ENCODE measurements at places on chromosomes 7 and 10. TPM values are rescaled to one million over a fixed set of nuclear protein-coding genes. Genes with fewer than 3 reads are reported as not detected.

The BTBD16 gene
- total RNA-seq, result not detected

The PLXNA4 gene
- 0.14 TPM for total RNA-seq

The ERCC6 gene
- total RNA-seq, result 27.8 TPM

The NPSR1 gene
- not detected for total RNA-seq

The HOGA1 gene
- not detected for total RNA-seq

The DRGX gene
- total RNA-seq, result not detected

The AKR1B15 gene
- not detected for total RNA-seq

The NPVF gene
- total RNA-seq, result not detected

The SFMBT2 gene
- 101 TPM for total RNA-seq

The IQCE gene
- total RNA-seq, result 11.6 TPM

The PANK1 gene
- 10.5 TPM for total RNA-seq

The CLCN1 gene
- total RNA-seq, result not detected

The TRIM74 gene
- 0.78 TPM for total RNA-seq

The SPDYE16 gene
- 0.36 TPM for total RNA-seq

The WNT8B gene
- not detected for total RNA-seq

The TMEM130 gene
- total RNA-seq, result not detected

The CYP2E1 gene
- total RNA-seq, result 0.42 TPM

The AKAP9 gene
- 39.1 TPM for total RNA-seq

The MKX gene
- 0.86 TPM for total RNA-seq

The SAP25 gene
- 25.2 TPM for total RNA-seq

The TUBB8 gene
- not detected for total RNA-seq

The PPP1R9A gene
- 0.69 TPM for total RNA-seq

The CACNB2 gene
- not detected for total RNA-seq

The CYP2C8 gene
- total RNA-seq, result not detected

The GATA3 gene
- total RNA-seq, result 7.6 TPM

The WDFY4 gene
- 2.0 TPM for total RNA-seq

The NUTM2A gene
- total RNA-seq, result 0.93 TPM

The AUTS2 gene
- 43.0 TPM for total RNA-seq

The BAG3 gene
- 10.5 TPM for total RNA-seq

The UBN2 gene
- 14.7 TPM for total RNA-seq

The PDE6C gene
- not detected for total RNA-seq

The CRTAC1 gene
- total RNA-seq, result not detected
